ENCODE measurements at places on chromosomes 5 and 9.

DNA sequence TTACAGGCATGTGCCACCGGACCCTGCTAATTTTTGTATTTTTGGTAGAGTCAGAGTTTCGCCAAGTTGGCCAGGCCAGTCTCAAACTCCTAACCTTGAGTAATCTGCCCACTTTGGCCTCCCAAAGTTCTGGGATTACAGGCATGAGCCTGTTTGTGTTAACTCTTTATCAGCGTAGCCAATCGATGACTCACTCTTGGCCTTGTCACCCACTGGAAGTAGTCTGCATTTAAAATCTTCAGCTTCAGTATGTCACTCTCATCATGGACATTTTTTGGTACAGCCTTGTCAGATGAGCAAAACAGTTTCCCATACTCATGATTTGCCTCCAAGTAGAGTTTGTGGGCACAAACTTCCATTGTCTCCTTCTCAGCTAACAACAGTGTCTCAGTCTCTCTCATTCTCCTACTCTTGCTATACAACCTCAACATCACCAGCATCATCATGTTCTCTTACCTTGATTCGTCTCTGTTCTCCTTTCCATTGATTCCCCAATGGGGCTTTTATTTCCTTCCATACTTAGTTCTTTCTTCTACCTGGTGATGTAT is 22.5 kb downstream of the MUSK start:
- DNase-seq: no peak

DNA sequence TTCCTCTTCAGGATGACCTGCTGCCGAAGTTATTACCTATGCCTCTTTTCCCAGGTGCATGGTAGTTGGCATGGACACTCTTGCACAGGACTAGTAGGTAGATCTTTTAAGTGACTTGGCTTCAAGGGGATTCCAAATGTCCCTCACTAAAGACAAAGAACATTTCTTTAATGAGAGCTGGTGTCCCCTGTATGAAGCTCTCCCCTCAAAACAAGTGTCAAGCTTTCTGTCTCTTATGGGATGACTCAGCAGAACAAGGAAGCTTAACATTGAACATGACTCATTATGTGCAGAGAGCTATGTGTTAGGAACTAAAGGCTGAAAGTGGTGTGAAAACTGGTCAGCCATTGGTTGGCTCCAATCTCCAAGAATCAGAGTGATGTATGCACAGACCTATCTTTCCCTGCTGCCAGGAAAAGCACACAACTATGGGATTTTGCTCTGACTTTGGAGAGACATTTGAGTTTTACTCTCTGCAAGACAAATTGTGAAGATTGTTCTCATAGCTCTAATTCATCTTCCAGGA is 120.5 kb downstream of the PRDM6 start:
- DNase-seq: no peak

DNA sequence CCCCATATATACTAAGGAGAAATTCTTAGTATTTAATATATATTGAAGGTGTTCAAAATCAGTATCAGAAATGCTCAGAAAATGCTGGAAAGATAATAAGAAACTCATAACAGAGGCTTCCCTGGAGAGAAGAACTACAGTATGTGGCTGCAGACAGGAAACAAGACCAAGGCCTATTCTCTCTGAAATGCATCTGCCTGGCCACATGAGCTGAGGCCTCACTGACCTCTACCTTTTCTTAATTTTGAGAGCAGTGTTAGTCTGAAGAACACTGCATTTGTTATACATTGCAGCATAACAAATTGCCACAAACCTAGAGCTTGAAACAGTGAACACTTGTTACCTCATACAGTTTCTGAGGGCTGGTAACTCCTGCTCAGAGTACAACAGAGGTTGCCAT is 133.4 kb upstream of the SPEF2 start:
- DNase-seq: no peak

GRCh38 chr9:76772686-76773445 is 8.6 kb downstream of the PCA3 start:
- no peak for DNase-seq

GRCh38 chr9:105510024-105510423 is 47.9 kb upstream of the FKTN start:
- DNase-seq: no peak

GRCh38 chr5:867300-867870 is 16.6 kb upstream of the ZDHHC11 start:
- no peak for DNase-seq

- no peak for DNase-seq
Observed at GRCh38 chr5:180119031-180119902, 47.7 kb upstream of the RNF130 start.

DNA sequence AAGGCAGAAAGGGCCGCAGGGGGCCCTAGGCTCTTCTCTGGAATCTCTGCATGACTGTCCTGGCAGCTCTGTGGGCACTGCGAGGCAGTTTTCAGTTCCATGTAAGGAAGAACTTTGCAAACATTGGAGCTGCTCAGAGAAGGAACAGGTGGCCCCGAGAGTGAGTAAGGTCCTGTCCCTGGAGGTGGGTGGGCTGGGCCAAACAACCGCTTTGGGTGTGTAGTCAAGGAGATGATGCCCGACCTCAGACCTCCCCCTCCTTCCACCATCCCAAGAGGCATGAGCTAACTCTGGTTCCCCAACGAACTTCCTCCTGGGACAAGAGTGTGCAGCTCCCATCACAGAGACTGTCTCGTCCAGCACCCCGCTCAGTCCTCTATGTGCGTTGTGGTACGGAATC is 20.5 kb downstream of the CSF1R start:
- no peak for DNase-seq

GRCh38 chr9:121305269-121305994 is 37.5 kb downstream of the GSN start:
- DNase-seq: no peak

GRCh38 chr5:122727112-122727541 is 47.8 kb upstream of the SNX2 start:
- DNase-seq: no peak

DNA sequence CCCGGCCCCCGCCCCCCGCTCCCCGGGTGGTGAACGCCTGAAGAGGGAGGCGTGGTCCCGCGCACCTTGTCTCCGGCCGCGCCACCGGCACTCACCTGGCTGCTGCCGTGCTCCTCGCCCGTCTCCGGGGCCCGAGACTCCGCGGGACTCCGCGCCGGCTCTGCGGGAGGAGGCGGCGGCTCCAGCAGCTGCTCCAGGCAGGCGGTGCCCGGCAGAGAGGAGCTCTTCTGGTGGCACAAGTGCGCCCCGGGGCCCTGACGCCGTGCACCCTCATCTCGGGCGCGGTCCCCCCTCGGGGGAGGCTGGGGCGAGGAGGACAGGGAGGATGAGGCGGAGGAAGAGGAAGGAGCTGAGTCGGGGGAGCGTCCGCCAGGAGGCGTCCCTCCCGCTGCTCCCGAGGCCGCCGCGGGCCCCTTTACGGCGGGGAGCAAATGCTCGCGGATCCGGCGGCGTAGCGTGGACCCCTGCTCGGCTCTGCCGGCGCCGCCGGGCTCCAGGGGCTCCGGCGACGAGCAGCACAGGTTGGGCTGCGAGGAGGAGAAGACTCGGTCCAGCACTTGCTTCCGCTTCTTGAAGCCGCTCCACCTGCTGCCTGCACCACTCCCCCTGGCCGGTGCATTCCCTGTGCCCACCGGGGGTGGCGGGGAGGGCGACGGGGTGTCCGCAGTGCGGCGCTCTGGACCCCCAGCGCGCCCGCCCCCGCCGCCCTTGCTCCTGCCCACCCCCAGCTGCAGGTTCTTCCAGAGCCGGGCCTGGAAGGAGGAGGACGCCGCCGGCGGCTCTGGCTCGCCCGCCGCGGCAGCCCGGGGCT is 928 bp downstream of the MCTP1 start:
- DNase-seq: no peak

DNA sequence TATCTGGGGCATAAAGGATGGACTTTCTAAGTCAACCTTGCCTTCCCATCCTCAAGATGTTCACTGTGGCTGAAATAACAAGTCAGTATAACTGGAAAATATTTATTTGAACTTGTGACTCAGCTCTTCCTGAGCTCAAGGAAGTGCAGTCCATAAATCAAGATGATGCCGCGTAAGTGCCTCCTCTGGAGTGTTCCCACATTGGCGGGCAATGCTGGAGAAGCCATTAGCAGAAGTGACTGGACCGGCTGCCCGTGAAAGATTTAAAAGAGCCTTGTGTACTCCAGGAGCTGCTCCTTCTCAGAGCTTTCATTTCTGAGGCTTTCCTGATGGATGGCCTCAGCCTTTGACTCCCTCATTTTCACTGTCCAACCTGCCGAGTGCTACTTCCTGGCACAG is 17.4 kb downstream of the TMOD1 start:
- no peak for DNase-seq

DNA sequence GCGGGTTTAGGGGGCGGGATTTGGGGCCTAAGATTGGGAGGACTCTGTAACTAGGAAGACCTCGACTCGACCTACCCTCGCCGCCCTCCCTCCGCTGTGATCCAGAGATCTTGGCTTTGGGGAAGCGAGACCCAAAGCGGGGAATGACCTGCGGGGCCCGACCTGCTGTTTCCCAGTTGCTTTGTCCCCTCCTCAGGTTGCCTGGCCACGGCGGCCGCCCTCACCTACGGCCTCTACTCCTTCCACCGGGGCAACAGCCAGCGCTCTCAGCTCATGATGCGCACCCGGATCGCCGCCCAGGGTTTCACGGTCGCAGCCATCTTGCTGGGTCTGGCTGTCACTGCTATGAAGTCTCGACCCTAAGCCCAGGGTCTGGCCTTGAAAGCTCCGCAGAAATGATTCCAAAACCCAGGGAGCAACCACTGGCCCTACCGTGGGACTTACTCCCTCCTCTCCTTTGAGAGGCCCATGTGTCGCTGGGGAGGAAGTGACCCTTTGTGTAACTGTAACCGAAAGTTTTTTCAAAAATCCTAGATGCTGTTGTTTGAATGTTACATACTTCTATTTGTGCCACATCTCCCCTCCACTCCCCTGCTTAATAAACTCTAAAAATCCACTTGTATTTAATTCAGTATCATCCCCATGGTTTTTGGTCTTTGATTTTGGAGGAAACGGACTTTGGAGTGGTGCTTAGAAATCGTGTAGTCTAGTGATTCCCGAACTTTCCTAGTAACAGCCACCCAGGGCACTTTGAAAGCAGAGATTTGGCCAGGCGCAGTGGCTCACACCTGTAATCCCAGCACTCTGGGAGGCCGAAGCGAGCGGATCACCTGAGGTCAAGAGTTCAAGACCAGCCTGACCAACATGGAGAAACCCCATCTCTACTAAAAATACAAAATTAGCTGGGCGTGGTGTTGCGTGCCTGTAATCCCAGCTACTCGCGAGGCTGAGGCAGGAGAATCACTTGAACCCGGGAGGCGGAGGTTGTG is 878 bp downstream of the HIGD2A start:
- peak; percentile 82 for DNase-seq

GRCh38 chr9:101455656-101456240 is 20.2 kb upstream of the ALDOB start:
- no peak for DNase-seq

DNA sequence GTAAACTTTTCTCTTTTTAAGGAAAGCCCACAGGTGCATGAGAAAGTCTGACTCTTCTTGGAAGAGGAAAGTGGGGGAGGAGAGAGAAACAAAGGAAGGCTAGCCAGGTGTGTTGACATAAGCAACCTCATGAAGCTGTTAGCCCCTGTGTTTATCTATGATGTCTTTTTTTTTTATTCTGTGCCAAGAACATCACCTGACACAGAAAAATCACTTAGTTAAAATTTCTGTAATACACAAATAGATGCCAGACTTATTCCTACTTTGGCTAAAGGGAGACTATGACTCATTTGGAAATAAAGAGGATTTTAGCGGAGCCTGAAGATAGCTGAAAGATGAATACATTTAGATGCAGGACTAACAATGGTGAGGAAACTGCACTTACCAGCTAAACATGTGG is 58.3 kb downstream of the BAAT start:
- DNase-seq: no peak

Measured in stimulated activated naive CD4-positive, alpha-beta T cell treated with Interleukin-2 at 50 U/mL for 16 hours (primary cell).